ENCODE measurements at places on chromosomes 4 and X.
A peak's percentile ranks its signal among the peaks of the same experiment; 100 is the strongest.

DNA sequence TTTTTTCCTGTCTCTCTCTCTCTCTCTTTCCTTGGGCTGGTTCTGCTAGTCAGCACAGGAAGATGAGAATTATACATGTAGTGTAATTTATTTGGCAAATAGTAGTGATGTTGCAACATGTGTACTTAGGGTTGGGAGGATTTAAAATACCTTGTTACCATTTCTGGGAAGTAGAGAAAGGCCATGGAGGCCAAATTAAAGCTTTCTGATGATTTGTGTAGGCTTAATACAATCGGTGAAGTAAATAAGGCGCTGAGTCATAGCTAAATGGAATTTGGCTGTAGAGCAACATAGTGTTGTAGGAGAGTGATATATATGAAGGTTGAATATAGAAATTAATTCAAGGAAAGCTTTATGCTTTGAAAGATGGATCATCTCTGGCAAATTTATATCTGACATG lies 295.3 kb downstream of the GRID2 start:
- DNase-seq = no peak

GRCh38 chr4:155599085-155599484 lies 67.6 kb upstream of the GUCY1A1 start:
- no peak for DNase-seq

DNA sequence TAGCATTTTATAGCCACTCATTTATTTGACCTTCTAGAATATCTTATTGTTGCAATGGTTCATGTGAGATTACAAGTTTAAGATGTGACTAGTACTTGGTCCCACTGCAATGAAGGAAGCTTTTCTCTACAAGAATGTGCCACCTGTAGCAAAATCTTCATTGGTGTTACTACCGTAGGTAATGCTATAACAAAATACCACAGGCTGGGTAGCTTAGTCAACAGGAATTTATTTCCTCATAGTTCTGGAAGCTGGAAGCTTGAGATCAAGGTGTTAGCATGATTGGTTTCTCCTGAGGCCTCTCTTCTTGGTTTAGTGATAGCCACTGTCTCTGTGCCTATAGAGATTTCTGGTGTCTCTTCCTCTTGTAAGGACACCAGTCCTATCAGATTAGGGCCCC lies 441.0 kb downstream of the GPM6A start:
- DNase-seq = no peak

DNA sequence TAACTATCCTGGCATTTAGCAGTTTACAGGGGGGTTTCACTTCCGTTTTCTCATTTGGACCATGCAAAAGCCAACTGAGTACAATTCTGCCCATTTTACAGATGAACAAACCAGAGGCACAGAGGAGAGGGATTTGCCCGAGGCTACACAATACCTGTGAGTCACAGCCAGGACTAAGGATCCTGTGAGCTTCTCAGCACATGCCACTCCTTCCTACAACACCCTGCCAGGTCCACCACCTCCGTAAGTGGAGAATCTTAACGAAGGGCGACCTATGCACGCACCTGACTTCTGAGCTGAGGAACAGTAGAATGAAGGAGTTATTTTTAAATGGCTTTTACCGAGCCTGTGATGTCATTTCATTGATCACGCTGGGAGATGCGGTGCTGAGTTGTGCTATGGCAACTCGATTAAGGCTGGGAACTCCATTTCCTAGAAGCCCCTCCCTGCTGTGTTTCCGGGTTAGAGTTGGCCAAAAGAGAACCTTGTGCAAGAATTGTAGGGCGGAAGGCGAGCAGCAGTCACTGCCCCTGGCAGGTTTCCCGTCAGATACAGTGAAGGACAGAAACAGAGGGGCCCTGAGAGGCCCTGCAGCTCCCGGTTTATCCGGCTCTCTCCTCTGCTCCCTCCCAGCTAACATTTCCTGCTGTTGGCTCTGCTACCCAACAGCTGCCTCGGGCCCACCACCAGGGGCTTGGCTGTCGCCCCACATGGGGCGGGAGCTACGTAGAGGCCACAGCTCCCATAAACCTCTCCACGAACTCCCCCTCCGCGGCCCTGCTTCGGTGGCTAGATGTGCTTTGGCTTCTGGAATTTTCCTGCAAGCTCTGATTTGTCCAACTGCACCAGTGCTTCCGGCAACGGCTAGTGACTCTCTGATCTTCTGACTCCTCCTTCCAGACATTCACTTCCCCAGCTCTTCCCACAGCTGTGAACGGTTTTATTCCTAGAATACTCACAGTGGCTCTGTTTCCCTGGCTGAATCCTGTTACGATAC lies 75.1 kb upstream of the USP9X start:
- peak; percentile 48 for DNase-seq

- DNase-seq = no peak
Measured at GRCh38 chr4:136484996-136485395, 1047.3 kb downstream of the PCDH18 start.

- DNase-seq = no peak
Measured at GRCh38 chrX:118862979-118863378, 39.4 kb downstream of the ZCCHC12 start.

DNA sequence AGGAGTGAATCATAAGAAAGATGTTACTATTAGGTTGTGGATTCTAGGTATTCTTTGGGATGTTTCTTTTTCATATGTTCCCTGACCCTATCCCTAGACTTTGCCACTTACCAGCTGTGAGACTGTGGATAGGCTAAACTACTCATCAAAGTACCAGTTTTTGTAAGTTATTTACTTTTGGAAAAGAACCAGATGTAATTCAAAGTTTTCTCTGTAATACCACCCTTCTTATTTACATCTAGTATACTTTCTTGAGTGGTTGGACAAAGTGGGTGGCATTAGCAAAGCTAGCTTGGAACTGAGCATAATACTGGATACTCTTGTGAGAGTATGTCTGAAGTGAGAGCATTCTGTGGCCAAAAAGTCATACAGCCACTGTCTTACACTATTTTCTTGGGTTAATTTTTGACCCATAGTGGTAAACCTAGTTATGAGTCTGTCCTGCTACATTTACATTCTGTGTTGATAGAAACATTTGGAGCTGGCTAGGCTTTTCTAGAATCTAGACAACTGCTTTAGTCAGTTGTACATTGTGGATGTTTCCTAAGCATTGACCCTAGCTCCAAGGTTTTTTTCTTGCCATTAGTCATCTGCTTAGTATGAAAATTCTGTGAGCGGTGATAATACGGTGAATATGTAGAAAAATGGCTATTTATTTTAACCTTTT lies 41.7 kb downstream of the KDM6A start:
- DNase-seq = no peak

GRCh38 chrX:38970074-38970473 lies 168.8 kb downstream of the MID1IP1 start:
- DNase-seq = no peak

GRCh38 chr4:145320294-145320693 lies 139.9 kb upstream of the OTUD4 start:
- DNase-seq = no peak

DNA sequence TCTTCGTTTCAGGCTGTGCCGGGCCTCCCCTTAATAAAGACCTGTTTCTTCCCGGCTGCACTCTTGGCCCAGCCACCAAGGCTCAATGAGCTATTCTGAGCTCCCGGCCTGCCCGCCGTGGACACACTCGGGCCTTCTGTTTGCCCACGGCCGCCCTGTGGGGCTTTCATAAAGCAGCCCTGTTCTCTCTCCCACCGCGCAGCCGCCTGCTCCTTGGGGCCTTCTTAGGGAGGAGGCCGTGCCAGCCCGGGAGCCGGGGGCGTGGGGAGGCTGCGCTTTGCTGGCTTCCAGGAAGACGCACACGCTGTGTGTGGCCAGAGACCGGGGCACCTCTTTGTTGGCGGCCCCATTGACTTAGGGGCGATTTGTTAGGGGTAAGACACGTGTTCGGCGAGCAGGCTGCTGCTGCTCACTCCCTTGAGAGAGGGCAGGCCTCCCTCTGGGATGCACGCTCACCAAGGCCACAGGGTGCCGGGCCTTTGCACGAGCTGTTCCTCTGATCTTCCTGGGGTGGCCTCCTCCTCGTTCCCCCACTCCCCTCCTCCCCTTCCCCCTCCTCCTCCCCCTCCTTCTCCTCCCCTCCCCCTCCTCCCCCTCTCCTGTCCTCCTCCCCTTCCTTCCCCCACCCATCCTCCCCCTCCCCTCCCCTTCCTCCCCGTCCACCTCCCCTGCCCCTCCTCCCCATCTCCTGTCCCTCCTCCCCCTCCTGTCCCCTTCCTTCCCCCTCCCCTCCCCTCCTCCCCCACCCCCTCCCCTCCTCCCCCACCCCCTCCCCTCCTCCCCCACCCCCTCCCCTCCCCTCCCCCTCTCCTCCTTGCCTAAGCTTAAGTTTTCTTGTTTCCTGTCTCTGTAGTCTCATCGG lies 11.3 kb downstream of the BLOC1S4 start:
- DNase-seq = no peak

- no peak for DNase-seq
Measured at GRCh38 chrX:77938083-77938680, 27.7 kb downstream of the ATP7A start.

- DNase-seq = no peak
Measured at GRCh38 chr4:3827616-3828492, 61.7 kb downstream of the ADRA2C start.

DNA sequence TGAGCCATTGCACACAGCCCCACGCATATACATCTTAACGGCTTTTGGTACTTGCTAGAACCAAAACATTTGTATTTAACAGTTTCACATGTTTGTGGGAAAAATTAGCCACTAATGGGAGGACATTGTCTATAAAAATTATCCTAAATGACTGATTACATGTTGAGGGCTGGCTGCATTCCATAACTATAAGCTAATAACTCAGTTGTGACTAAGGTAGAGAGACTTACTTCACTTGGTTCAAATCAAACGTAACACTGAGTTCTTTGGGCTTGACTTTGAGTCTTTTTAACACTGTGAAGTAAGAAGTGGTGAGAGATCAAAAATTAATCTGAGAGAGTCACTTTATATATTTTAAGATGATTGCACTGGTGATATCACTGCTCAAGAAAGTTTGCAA lies 47.9 kb upstream of the PGRMC2 start:
- DNase-seq = no peak

DNA sequence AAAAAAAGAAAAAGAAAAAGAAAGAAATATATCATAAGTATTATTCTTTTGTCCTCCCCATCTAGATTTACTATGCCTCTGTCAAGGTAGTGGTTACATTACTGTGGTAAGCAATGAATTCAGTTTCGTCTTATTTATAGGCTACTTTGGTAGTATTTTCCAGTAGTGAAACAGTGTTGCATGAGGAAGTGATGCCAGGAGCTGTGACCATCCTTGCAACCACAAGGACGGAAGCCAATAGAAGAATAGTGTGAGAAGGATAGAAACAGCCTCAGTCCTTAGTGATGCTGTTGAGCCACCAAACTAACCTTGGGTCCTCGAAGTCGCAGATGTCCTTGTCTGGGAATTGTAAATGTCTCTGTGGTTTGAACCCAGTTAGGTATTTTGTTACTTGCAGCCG lies 328.5 kb downstream of the PPP3CA start:
- no peak for DNase-seq

DNA sequence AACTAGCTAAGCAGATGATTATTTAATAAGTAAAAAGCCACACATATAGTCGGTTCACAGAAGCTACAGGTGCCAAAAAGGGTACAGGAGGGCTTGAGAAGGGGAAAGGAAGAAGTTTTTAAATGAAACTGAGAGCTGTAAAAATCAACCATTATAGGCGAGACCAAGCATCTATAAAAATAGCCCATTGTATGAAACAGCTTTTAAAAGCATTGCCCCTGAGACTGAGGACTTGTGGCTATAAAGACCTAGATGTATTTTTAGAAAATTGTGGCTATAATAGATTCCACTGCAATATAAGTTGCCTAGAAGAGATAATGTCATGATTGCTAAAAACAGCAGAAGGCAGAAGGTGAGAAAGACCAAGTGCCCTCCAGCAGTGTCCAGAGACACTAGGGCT lies 15.0 kb upstream of the TTC29 start:
- no peak for DNase-seq

DNA sequence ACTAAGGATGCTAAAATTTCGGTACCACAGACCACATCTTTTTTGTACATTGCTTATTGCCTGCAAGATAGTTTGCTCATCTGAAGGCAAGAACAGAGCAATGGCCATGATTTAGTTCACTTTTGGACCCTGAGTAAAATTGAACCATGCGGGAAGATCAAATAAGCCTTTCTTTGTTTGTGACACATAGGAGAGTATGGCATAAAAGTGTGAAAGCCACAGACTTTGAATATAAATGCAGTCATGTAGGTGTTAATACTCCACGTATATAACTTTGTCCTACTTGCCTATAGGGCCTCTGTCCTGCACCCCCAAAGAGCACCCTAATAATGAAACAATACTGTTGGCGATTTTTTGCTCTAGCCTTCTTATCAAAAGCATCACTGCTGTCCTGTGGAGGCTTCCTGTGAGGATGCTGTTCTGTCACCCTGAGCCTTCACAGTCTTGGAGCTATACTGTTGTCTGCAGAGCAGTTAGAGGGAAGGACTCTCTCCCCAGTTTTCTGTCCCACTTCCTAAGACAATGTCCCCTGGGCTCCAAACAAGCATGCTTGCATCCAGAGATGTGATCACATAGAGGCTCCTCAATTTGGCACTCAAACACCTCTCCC lies 10.2 kb upstream of the CXCL13 start:
- DNase-seq = no peak

DNA sequence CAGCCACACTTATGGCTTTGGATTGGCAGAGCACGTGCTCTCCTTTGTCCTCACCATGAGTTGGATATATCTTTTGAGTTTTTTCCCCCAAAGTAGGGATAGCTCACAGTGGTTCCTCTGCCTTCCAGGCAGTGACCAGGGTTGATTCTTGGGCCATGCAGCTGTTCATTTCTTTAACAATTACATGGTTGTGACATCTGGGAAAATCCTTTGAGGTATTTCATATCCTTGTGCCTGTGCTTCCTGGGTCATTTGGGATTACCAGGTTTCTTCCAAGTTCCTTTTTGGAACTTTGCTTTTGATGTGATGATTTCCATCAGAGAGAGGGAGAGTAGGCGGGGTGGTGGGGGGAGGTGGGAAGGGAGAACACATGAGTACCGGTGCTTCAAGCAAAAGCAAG lies 15.6 kb downstream of the BCORL1 start:
- no peak for DNase-seq

DNA sequence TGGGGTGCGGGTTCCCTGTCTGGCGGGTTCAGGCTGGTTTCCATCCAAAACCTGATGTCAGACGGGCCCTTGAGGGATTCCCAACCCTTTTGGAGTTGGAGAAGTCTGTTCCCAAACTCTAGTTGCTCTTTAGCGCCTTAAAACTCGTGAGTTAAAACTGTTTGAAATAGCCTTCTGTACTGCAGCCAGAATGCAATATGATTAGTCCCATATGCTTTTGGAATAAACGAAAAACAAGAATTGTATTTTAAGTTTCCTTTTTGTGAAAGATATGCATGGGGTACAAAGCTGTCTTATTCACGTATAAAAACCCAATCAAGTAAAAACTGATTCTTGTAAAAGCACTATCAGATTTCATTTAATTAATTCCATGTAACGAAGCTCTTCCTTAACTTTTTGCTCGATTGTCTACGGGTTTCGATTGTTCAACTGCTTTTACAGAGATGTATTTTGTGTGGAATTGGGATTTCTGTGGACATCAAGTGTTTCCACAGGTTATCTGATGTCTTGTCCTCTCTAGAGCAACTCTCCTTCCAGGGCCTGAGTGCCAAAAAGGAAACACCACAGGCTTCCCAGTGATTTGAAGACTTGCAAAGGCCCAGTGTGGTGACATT lies 49.5 kb downstream of the CLDN34 start:
- DNase-seq = no peak

Data from KG1 (cell line).